ENCODE measurements at places on chromosomes 16 and 17. TPM values are rescaled to one million over a fixed set of nuclear protein-coding genes. Genes with fewer than 3 reads are reported as not detected.

GRCh38 chr16:13322336-13322735 is 420.9 kb downstream of the SHISA9 start:
- DNase-seq, result no peak

MRPS23 gene
- total RNA-seq, result 15.3 TPM

HOXB5 gene
- total RNA-seq, result not detected

DNA sequence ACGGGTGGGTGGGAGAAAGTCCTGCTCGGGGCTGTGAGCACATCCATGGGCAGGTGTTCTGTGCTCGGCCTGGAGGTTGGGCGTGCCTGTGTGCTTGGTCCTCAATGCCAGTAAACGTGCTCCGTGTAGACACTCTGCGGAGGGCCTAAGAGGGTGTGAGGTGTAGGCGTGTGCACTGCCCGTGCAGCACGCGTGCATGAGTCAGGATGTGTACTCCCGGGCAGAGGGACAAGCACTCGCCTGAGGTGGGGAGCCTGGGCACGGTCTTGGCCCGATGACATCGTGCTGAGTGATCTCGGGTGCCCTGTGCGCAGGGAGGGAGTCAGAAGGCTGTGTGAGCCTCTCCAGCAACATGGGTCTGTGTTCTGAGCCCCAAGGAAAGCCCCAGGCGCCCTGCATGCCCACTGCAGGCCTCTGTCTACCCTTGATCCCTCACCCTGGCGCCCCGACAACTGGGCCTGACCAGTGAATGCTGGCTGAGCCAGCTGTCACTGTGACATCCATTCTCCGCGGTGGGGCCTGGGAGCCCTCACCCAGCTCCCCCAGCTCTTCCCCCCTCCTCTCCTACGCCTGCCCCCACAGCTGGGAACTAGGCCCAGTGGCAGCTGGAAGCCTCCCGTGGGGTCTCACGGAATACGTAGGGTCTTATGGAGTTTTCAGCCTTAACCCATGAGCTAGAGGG is 23.5 kb upstream of the NXPH3 start:
- DNase-seq, result peak; percentile 96

- no peak for DNase-seq
Observed at GRCh38 chr16:89152831-89153700, 18.5 kb upstream of the CDH15 start.

CMTR2 gene
- total RNA-seq, result 47.6 TPM

DNA sequence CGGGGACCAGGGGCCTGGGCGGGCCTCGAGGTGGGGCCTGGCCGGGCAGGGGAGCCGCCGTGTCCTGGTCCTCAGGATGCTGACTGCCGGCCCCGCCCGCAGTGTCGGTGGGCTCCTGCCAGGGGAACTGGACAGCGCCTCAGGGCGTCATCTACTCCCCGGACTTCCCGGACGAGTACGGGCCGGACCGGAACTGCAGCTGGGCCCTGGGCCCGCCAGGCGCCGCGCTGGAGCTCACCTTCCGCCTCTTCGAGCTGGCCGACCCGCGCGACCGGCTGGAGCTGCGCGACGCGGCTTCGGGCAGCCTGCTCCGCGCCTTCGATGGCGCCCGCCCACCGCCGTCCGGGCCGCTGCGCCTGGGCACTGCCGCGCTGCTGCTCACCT is 2.3 kb upstream of the PAQR4 start:
- no peak for DNase-seq

DNA sequence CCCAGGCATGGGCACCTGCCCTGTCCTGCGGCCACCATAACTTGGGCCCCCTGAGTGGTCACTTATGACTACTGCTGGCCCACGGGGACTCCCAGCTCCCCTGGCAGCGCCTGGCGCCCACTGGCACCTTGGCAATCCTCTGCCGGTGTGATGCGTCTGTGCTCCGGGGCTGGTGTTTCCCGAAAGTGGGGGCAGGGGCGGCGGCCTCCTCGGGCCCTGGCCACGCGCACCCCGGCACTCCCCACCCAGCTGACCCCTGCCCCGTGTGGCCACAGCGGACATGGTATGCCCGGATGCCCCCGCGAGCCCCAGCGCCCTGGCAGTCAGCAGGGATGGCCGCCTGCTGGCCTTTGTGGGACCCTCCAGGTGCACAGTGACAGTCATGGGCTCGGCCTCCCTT is 8.3 kb downstream of the WDR90 start:
- DNase-seq, result no peak

GRCh38 chr16:57883953-57884654 is 81.8 kb upstream of the KIFC3 start:
- no peak for DNase-seq

G6PC1 gene
- total RNA-seq, result not detected

DNA sequence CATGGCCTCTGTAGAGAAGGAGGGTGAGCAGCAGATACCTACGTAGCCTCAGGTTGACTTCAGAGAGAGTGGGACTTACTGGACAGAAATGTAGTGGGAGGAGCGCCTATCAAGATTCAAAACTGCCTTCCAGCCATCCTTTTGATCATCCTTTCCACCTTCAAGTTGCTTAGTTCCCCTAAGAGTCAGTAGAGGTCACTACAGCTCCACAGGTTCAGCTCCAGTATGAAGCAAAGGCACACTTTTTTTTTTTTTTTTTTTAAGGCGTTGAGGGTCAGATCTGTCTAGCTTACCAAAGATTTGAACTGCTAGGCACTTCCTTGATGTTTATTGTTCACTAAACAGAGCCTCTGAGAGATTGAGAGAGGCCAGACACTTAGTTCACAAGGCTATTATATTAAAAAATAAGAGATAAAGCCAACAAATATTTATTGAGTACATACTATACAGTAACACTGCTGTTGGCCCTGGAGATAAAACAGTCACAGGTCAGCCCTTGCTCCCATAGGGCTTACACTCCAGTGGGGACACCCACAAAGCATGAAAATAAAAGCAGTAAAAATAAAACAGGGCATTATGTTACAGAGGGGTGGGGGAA is 3.1 kb downstream of the RNF227 start:
- peak; percentile 83 for DNase-seq

TBC1D3D gene
- total RNA-seq, result 2.1 TPM

ROGDI gene
- 12.6 TPM for total RNA-seq

DNA sequence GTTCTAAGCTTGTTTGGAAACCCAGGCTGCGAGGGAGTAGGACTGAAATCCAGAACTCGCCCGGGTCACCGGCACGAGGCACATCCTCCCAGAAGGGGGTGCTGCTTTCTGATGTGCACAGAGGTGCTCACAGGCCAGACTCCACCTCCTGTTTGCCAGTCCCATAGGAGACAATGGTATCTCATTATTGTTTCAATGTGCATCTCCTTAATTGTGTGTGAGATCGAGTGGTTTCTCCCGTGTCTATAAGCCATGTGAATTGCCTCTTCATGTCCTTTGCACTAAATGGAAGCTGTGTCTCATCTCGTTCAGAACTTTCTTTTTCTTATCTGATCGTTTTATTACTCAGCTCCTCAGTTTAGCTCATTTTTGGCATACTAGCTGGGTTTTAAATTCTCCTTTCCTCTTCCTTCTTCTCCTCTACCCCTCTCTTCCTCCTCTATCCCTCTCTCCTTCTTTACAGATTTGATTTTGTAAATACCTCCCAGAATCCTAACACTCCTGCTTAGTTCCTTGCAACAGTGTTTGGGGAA is 32.1 kb upstream of the PRKCB start:
- DNase-seq, result peak; percentile 12

DNA sequence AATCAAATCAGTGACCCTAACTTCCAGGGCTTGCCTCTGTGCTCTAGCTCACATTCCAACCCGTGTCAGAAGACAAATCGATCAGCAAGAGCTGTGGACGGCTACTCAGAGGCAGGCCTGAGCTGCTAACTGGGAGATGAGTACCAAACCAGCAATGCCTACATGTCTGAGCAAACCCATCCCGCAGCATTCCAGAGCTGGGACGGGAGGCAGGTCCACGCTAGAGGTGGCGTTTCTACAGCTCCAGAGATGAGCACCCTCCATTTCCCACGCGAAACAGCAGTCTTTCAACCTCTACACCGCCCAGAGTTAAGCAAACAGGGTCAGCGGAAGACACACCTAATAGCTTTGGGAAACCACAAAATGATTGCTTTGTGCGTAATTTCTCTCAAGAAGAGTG is 6.5 kb downstream of the NXN start:
- DNase-seq, result no peak

DNA sequence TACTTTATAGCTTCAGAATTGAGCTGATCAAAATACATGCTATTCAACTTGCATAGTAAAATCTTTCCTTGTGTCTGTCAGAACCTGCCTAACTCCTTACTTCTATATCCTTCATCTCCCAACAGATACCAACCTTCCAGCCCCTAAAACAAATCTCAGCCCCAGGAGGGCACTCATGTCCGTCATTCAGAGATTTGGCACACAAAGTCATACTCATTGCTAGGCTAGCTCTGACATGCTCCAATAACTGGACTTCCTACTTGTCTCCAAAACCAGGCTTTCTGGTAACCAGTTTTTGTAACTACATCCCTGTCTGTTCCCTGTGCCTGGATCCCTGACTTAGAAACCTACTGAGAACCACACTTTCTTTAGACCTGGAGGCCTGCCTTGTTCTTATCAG is 37.5 kb upstream of the DHX40 start:
- no peak for DNase-seq

DNA sequence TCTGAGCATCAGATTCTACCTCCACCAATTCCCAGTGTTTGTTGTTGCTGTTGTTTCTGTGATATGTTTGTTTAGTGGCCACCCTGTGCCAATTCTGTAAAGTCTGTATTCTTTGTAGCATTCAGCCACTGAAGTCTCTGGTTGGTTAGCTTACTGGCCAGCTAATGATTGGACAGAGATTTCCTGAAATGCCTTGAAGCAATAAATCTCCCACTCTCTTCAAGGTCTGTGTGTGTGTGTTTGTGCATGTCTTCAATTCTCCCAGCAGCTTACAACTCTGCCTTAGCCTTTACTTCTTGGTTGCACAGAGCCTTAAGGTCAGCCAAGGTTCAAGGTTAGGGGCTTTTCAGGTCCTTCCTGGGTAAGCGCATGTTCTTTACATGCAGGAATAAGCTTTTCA is 38.2 kb downstream of the PRPSAP2 start:
- no peak for DNase-seq

ZSCAN10 gene
- total RNA-seq, result not detected

CLDN7 gene
- 22.2 TPM for total RNA-seq

DNA sequence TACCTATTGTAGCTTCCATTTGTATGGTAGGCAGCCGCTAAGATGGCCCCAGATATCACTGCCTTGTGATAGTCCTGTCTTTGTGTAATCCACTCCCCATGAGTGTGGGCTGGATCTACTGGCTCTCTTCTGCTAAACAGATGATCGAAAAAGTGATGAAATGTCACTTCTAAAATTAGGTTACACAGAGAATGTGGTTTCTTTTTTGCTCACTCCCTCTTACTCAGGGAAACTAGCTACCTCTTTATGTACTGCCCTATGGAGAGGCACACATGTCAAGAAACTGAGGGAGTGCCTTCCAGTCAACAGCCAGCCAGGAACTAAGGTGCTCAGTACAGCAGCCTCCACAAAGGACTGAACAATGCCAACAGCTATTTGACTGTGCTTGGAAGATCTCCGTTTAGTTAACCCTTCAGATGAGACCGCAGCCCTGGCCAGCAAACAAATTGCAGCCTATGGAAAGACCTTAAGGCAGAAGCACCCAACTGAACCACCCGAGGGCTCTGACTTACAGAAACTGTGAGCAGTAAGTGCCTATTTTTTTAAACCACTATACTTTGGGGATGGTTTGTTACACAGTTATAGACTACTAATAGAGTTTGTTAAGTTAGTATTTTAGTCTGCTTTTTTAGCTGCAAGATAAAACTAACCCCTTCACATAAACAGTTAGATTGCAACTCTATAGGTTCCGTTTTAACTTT is 113.2 kb upstream of the MAF start:
- DNase-seq, result no peak

FBXO47 gene
- total RNA-seq, result not detected

- no peak for DNase-seq
Observed at GRCh38 chr17:56870081-56870651, 36.2 kb downstream of the DGKE start.

DNA sequence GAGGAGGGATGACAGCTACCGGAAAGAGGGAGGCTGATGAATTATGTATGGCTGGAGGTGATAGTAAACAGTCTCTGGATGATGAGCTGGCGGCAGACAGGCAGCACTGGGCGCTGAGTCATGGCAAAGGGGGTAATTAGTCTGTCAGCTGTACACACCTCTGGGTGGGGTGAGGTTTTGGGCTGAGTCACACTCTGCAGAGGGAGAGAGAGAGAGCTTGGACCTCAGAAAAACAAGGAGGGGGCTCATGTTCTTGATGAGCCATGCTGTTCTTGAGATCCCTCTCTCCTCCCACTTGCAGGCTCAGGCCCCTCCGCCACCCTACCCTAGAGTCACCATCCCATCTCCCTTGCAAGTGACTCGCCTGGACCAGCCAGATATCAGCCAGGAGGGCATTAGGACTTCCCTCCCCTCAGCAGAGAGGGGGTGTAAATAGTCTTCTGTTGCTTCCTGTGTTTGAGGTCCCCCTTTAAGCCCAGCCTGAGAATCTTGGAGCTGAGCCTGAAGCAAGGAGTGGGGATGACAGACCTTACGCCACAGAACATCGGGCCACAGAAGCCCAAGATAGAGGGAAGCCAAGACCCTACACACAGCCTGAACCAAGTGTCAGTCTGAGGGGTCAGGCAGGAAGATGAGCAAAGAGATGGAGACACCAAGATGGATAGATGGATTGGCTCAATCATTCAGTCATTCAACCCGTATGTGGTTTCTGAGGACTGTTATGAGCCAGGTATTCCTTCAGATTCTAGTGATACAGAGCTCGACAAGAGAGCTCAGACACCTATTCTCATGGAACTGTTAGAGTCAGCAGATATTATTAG is 383.2 kb upstream of the CCL2 start:
- DNase-seq, result peak; percentile 10

DNA sequence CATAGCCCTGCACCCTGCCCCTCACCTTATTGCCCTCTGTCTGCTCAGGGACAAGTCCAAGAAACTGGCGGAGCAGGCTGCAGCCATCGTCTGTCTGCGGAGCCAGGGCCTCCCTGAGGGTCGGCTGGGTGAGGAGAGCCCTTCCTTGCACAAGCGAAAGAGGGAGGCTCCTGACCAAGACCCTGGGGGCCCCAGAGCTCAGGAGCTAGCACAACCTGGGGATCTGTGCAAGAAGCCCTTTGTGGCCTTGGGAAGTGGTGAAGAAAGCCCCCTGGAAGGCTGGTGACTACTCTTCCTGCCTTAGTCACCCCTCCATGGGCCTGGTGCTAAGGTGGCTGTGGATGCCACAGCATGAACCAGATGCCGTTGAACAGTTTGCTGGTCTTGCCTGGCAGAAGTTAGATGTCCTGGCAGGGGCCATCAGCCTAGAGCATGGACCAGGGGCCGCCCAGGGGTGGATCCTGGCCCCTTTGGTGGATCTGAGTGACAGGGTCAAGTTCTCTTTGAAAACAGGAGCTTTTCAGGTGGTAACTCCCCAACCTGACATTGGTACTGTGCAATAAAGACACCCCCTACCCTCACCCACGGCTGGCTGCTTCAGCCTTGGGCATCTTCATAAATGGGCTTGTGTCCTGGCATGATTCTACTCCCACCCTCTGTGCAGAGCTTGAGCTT is 6.3 kb upstream of the NFATC3 start:
- no peak for DNase-seq
